ENCODE measurements at places on chromosomes 7 and 10.

DNA sequence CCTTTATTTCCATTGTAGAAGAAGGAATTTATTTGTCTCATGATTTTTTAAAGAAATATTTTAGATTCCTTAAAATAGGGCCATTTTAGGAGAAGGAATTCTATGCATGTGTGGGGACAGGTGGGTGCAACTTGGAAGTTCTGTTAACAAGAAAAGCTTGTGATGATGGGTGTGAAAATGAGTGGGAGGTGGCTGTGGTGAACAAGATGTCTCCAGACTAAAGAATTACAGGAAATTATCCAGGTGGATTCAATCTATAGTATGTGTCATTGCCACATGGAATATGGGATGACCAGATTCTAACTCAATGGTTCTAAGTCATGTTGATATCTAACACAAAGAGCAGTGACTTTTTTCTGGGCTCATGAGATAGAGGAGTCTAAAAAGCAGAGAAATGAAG lies 229.6 kb upstream of the IGFBP3 start:
- DNase-seq = no peak

DNA sequence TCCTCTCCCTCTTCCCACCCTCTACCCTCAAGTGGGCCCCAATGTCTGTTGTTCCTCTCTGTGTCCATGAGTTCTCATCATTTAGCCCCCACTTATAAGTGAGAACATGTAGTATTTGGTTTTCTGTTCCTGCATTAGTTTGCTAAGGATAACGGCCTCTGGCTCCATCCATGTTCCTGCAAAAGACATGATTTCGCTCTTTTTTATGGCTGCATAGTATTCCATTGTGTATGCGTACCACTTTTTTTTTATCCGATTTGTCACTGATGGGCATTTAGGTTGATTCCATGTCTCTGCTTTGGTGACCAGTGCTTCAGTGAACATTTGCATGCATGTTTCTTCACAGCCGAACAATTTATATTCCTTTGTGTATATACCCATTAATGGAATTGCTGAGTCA lies 51.7 kb upstream of the ATP6V0A4 start:
- DNase-seq = no peak

GRCh38 chr7:94675356-94675755 lies 19.4 kb upstream of the SGCE start:
- DNase-seq = no peak

GRCh38 chr10:118332236-118332635 lies 9.9 kb downstream of the FAM204A start:
- no peak for DNase-seq

DNA sequence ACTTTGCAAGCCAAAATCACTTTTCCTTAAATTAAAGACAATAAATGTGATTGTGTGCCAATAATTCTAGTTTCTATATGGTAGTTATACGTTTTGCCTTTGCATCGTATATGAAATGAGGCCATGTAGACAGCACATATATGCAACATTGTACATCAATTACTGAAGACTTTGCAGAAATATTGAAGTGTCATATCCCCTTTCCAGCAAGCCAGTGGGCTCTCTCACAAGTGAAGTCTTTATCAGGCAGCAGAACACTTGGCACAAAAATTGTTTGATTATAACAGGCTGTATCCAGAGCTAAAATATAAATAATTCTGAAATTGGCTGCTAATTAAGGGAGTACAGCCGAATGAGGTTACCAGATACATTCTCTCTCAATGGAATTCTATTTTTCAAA lies 588.6 kb upstream of the SEMA3D start:
- DNase-seq = no peak

DNA sequence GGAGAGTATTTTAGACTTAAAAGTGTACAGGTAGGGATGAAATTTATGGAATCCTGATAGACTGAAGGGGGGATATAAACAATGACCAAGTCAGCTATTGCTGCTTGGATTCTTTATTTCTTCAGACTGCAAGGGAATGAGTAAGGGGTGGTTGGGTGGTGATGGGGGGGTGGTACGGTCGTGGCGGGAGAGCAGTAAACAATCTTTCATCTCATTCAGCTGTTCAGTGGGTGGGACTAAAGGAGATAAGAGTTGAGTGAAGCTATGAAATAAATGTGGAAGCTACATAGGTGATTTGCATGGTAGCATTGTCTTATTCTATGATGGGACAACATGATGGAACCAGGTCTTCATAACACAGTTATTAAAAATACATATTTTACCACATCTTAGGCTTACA lies 1.8 kb downstream of the SEPTIN7 start:
- DNase-seq = no peak

DNA sequence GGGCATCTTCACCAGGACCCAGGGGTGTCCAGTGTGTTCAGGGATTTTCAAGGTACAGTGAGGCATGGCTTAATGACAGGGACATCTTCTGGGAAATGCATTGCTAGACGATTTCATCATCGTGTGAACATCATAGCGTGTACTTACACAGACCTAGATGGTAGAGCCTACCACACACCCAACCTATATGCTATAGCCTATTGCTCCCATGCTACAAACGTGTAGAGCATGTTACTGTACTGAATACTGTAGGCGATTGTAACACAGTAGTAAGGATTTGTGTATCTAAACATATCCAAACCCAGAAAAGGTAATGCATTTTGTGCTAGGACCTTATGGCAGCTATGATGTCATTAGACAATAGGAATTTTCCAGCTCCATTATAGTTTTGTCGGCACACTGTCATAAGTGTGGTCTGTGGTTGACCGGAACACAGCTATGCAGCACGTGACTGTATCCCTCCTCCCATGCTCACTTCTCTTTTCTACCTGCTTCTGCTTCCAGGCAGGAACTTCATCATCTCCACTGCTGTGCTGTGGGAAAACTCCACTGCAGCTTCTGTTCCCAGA lies 416.2 kb upstream of the NFE2L3 start:
- DNase-seq = no peak

DNA sequence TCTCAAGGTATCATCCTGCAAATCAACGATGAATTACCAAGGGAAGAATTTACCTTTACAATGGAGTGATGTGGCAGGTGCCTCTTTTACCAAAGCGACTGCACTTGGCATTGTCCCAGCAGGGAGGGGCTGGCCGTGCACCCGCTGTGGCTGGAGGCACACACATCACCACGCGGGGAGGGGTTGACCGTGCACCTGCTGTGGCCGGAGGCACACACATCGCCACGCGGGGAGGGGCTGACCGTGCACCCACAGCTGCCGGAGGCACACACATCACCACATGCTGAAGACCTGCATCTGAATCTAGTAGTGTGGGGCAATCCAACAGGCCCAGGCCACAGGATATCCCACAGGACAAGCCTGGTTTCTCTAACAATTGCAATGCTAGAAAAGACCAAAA lies 493.5 kb downstream of the DNAJB6 start:
- DNase-seq = no peak

DNA sequence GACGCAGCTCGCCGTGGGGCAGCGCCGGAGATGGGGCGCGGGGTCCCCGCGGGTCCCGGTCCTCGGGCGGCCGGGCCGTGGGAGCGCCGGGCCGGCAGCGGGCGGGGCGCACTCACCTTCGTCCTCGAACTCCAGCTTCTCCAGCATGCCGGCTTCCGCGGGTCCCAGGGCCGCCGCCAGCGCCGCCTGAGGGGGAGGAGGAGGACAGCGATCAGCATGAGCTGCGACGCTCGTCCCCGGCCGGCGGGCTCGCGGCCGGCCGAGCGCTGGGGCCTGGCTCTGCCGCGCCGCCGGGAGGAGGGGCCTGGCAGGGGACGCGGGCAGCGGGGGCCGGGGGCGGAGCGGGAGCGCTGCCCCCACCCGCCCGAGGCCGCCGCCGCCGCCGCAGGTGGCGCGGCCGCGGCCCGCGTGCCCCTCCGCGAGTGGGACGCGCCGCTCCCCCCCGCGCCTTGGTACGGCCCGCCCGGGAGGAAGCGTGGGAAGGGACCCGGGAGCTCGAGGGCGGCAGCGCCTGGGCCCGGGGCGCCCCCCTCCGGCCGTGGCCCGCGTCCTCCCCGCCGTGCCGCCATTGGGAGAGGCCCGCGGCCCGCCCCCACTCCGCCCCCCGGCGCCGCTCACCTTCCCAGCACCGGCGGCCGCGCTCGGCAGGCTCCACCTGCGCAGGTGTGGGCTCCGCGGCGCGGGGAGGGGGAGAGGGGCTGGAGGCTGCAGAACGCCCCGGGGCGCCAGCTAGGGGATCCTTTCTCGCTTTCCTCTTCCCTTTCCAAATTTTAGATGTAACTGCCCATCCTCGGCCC lies 112.5 kb upstream of the RHEB start:
- DNase-seq = no peak

GRCh38 chr7:84204655-84205054 lies 10.1 kb upstream of the SEMA3A start:
- DNase-seq = no peak

- no peak for DNase-seq
Measured at GRCh38 chr10:92999191-92999590, 61.4 kb upstream of the CYP26C1 start.

DNA sequence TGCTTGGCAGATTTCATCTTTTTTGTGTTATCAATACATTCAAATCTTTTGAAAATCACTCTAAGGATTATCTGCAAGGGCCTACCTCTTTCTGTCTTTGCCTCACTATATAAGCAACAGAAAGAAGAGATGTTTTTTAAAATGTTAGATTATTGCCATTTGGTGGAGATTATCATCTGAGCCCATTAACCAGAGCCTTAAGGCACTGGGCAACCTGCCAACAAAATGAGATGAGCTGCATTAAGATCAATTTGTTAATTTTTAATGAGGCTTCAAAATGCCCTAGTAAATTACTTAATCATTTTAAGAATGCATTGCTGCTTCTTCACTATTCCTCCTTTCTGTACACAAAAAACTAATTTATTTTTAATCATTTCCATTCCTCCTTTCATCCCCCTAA lies 314.1 kb downstream of the SNX13 start:
- DNase-seq = no peak

DNA sequence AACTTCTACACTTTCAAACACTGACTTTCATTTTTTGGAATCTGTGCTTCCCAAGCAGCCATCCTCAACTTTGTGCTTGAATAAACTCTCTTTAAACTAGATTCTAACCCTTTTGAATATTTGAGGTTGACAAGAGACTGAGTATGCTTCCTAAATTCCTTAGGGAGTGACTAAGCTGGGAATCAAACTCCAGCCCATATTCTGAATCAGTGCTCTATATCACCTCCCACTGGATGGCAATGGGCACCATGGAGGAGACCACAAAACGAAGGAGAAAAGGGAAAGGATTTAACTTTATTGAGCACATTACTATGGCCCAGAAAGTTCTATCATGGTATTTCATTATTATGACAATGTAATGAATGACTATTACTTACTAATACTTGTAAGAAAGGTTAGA lies 17.2 kb upstream of the SLC26A4 start:
- no peak for DNase-seq

- DNase-seq = no peak
Measured at GRCh38 chr7:75611557-75612178, 119.5 kb downstream of the SPDYE5 start.

- DNase-seq = no peak
Measured at GRCh38 chr10:76428551-76429367, 997.3 kb downstream of the LRMDA start.

DNA sequence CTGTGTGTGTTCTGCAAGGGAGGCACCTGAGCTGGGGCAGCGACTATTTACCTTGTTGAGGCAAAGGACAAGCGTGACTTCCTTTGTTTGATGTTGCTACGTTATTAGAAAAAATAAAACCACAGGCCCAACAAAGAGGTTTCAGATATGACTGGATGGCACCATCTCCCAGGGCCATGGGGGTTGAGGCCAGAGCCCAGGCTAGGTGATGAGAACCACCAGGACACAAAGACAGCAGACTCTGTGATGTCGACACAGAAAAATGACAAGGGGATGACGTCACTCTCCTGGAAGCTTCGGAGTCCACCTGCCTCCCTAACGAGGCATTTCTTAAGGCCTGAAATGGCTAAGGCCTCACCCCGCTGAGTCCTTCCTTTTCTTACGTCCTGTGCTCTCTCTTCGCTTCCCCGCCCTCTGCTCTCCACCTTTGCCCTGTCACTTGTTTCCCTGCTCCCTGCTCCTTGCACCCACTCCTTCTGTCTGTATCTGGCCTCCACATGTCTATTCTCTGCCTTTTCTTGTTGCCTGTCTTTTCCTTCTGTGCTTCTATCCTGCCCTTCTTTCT lies 83.0 kb upstream of the ADRB1 start:
- no peak for DNase-seq

GRCh38 chr7:13821152-13821787 lies 168.2 kb downstream of the ETV1 start:
- no peak for DNase-seq

GRCh38 chr10:31708046-31708445 lies 220.6 kb downstream of the ARHGAP12 start:
- no peak for DNase-seq

GRCh38 chr10:34736976-34737771 lies 77.9 kb downstream of the PARD3 start:
- DNase-seq = no peak

GRCh38 chr10:28386503-28386868 lies 83.6 kb upstream of the MPP7 start:
- no peak for DNase-seq

DNA sequence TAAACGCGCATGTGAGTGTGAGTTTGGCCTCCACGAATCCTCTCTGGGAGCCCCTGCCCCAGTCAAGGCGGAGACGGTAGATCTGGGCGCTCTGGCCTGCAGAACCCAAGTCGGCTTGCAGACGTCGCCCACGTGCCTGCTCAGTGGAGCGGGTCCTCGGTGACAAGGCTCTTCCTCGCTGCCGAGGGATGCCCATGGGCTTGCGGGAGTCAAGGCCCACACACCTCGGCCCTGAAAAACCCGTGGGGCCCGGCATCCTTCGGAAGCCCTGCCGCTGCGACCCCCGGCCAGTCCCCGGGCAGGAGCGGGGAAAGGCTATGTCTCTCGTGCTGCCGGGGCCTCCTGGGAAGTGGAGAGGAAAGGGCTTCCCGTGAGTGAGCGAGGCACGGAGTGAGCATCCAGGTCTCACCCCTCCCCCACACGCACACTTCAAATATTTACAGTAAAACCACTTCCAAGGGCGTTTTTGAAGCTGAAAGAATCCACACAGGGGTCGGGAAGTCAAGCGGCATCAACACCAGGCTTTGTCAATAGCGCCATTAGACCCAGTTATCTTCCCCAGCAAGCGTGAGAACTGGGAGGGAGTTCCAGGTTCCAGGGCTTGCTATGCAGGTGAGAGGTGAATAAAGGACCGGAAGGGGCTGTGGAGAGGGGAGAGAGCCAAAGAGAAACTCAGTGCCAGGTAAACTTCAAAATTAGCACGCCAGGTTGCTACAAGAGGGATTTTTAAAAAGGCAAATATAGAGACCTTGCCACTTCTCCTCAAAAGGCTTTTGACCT lies 1.1 kb upstream of the MNX1 start:
- DNase-seq = no peak

DNA sequence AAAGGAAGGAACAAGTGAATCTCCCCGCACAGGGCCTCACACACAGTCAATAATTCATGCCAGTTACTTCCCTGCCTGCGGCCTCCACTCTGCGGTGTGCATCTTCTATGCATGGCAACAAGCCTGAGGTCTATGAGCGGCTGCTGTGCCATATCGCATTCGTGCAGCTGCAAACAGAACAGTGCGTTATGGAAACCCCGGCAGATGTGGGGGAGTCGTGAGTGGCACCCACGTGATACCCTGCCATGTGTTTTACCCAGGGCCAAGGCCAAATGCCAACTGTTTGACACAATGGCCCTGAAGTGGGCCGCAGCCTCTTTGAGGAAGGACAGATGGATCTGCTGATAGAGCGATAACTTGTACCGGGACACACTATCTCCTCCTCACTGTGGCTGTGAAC lies 13.4 kb downstream of the TNS3 start:
- no peak for DNase-seq
